ENCODE measurements at places on chromosomes 3 and 15.

GRCh38 chr3:158091531-158091930, 14.7 kb downstream of the SHOX2 start:
- DNase-seq: no peak

GRCh38 chr3:70973558-70973957, 610.0 kb downstream of the FOXP1 start:
- DNase-seq: no peak

- DNase-seq: no peak
Measured at GRCh38 chr15:101198800-101199199, 53.0 kb downstream of the CHSY1 start.

DNA sequence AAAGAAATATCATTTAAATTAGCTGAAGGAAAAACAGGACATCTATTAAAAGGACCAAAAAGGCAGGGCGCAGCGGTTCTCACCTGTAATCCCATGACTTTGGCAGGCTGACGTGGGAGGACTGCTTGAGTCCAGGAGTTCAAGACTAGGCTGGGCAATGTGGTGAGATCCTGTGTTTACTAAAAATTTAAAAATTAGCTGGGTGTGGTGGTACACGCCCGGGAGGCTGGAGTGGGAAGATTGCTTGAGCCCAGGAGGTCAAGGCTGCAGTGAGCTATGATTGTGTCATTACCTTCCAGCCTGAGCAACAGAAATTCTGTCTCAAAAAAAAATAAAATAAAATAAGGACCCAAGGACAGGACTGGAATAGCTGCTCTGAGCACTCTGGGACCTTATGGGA, 16.2 kb upstream of the HERC1 start:
- no peak for DNase-seq

GRCh38 chr3:62870321-62870720, 4.9 kb downstream of the CADPS start:
- DNase-seq: no peak

DNA sequence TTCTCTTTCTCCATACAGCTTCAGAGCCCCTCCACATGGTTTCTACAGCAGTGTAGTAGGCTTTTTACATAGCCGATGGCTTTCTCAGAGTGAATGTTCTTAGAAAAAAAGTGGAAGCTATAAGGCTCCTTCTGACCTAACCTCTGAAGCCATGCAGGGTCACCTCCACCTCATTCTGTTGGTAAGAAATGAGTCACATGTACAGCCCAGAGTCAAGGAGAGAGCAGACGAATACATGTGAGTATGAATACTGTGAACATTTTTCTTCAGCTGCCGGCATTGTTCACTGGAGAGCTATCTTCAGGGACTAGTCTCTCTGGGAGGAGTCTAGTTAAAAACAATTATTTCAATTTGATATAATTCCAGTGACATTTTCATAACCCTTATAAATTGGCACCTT, 68.2 kb upstream of the THRB start:
- no peak for DNase-seq
